SJCRH30 (cell line): ENCODE measurements at places on chromosomes 12 and 14. TPM values are rescaled to one million over a fixed set of nuclear protein-coding genes. Genes with fewer than 3 reads are reported as not detected.

THAP2 gene
- 5.6 and 7.2 TPM in 2 replicates for total RNA-seq

DPF3 gene
- total RNA-seq, result 0.25 and 0.79 TPM in 2 replicates

DAO gene
- not detected in 2 replicates for total RNA-seq

CLECL1 gene
- not detected in 2 replicates for total RNA-seq

NR4A1 gene
- 9.2 and 10.0 TPM in 2 replicates for total RNA-seq

L2HGDH gene
- 14.6 and 15.2 TPM in 2 replicates for total RNA-seq

SPRYD3 gene
- total RNA-seq, result 8.9 and 10.4 TPM in 2 replicates

BIN2 gene
- not detected in 2 replicates for total RNA-seq

CELA1 gene
- not detected in 2 replicates for total RNA-seq

LRR1 gene
- 54.5 and 60.8 TPM in 2 replicates for total RNA-seq

NDUFA12 gene
- 116 and 123 TPM in 2 replicates for total RNA-seq

DNAJC22 gene
- total RNA-seq, result 10.7 and 11.9 TPM in 2 replicates

BCAT1 gene
- 231 and 239 TPM in 2 replicates for total RNA-seq

NINJ2 gene
- 0.24 TPM in 1 of 2 replicates, not detected in the other for total RNA-seq

ARHGAP9 gene
- total RNA-seq, result 5.7 and 9.3 TPM in 2 replicates

KRT75 gene
- total RNA-seq, result not detected in 2 replicates

KCNA5 gene
- total RNA-seq, result not detected in 2 replicates

TPH2 gene
- not detected in 2 replicates for total RNA-seq

KRT79 gene
- not detected in 2 replicates for total RNA-seq

CD163L1 gene
- total RNA-seq, result 11.4 and 13.8 TPM in 2 replicates

SAMD15 gene
- 1.0 and 2.3 TPM in 2 replicates for total RNA-seq

ADGRD1 gene
- total RNA-seq, result 0.13 and 0.36 TPM in 2 replicates

RND1 gene
- total RNA-seq, result 0.10 and 0.43 TPM in 2 replicates

PTPN21 gene
- 12.6 and 13.7 TPM in 2 replicates for total RNA-seq

STON2 gene
- 26.2 and 27.4 TPM in 2 replicates for total RNA-seq
